ENCODE measurements at places on chromosomes 1 and 21. TPM values are rescaled to one million over a fixed set of nuclear protein-coding genes. Genes with fewer than 3 reads are reported as not detected.

Gene ATP5PF
- 240 TPM for polyA plus RNA-seq

Gene CFHR3
- 0.04 TPM for polyA plus RNA-seq

Gene PMVK
- polyA plus RNA-seq, result 40.4 TPM

Gene TRIM33
- polyA plus RNA-seq, result 27.2 TPM

Gene NVL
- polyA plus RNA-seq, result 26.8 TPM

Gene LCE2C
- not detected for polyA plus RNA-seq

Gene KCNT2
- polyA plus RNA-seq, result 3.5 TPM

Data from large intestine (tissue), 12 donors.